Uterus (tissue), 4 donors: ENCODE measurements at places on chromosomes 16 and 17.
A peak's percentile ranks its signal among the peaks of the same experiment; 100 is the strongest.

DNA sequence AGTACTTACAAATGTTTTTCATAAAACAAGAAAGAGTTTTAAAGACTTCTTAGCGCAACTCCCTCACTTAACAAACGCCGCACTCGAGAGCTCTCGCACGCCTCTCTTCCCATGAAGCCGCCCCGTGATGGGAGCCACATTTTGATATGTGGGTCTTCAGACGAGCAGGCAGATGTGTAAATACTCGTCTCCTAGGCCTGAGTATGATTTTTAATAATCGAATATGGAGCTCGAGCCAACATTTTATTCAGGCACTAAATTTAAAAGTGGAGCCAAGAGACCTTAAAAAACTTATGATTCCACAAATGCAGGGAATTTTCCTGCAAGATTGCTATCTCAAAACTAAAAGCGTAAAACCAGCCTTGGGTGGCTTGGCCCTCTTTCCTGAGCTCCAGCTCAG lies 55.4 kb downstream of the IRX6 start:
- no peak for DNase-seq

- no peak for DNase-seq
Observed at GRCh38 chr17:574061-574460, 140.6 kb downstream of the VPS53 start.

DNA sequence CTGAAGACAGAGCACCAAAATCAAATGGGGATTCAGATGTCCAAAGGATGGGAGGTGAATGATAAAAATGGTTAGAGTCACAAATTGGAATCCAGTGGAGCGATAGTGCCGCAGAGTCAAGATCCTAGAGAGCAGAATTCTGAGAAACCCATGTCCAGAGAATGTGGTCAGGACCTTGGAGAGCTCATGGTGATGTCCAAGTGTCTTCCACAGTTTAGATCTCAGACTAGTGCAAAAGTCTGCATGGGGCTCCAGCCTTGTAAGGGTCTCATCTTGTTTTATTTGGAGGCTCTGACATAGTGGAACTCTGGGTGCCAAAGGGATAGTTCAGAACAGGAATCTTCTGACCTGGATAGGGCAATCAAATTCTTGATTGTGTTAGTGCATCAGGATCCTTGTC lies 245.9 kb upstream of the HSBP1 start:
- no peak for DNase-seq

DNA sequence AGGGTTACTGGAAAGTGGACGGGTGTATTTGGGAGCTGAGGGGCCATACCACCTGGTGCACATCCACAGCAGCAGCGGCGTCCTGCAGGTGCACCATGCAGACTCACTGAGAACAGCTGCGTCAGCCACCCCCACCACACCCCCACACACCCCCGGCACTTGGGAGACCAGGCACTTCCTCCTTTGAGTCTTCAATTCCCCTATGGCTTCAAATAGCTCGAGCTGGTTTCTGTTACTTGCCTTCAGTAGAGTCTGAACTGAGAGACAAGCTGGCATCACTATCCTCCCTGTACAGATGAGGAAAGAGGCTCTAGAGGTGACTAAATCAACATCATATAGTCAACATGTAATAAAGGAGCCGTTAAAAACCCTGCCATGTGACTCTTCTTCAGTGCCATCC lies 15.4 kb downstream of the CUEDC1 start:
- no peak for DNase-seq

DNA sequence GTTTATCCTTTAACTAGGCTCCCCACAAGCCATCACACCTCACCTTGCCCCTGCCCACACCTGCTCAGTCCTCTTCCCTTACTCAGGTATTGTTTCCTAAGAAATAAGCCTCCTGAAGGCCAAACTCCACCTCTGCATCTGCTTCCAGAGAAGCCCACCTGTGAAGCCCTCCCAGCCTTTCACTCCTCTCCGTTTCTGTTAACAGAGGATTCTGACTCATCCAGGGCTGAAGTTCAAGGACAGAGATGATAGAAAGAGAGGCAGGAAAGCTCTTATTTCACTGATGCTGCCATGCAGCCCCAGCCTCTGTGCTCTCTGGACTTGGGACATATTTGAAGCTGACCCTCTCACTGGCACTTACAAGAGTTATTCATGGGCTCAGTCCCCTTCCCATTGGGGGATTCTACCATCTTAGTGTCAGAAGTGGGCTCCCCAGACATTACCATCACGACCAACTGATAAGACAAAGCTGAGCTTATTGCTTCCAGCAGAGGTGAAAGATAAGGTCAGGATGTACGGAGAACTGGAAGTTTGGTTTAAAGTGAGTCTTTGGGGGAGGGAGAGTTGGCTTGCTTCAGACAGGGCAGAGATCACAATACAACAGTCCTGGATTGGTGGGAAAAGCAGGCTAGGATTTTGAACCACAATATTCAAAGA lies 35.3 kb upstream of the XYLT2 start:
- no peak for DNase-seq

GRCh38 chr16:27220527-27220926 lies 17.2 kb downstream of the KDM8 start:
- DNase-seq = no peak

DNA sequence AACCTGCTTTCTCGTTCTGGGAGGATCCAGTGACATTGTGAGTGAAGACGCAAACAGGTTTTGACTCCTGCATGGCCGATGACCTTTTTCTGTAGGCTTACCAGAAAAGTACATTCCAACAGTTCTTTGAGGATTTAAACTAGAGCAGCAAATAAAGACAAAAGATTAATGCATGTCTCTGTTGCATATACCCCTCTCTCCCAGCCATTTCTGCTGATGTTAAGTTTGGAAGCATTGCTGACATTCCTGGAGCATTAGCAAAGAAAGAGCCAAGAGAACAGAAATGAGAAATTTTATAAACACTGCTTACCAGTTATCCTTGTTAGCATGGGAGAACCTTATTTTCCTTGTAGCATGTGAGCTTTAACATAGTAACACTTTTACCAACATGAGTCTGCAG lies 49.3 kb downstream of the SIAH1 start:
- no peak for DNase-seq

- DNase-seq = no peak
Observed at GRCh38 chr17:27862004-27862403, 31.2 kb downstream of the LYRM9 start.

DNA sequence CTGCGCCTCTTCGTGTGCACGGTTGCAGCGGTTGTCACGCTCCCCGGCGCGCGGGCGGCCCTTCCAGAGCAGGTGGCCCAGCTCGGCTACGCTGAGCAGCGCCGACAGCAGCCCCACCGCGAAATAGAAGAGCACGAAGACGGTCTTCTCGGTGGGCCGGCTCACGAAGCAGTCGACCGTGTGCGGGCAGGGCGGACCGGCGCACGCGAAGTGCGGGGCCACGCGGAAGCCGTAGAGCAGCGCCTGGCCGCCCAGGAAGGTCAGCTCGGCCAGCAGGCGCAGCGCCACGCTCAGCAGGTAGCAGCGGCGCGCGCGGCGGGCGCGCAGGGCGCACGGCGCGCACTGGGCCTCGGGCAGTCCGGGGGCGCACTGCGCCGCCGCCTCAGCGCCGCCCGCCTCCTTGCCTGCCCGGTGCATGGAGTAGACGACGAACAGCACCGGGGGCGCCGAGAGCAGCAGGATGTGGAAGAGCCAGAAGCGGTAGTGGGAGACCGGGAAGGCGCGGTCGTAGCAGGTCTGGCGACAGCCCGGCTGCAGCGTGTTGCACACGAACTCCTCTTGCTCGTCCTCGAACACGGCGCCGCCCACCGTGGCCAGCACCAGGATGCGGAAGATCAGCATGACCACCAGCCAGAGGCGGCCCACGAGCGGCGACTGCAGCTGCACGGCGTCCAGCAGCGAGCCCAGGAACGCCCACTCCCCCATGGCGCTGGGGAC lies 1.3 kb downstream of the GJD3 start:
- no peak for DNase-seq

- no peak for DNase-seq
Observed at GRCh38 chr16:72889616-72890582, 158.0 kb downstream of the ZFHX3 start.

- DNase-seq = no peak
Observed at GRCh38 chr16:78566397-78567073, 467.1 kb downstream of the WWOX start.

- no peak for DNase-seq
Observed at GRCh38 chr17:56985371-56986162, 7.6 kb downstream of the SCPEP1 start.

DNA sequence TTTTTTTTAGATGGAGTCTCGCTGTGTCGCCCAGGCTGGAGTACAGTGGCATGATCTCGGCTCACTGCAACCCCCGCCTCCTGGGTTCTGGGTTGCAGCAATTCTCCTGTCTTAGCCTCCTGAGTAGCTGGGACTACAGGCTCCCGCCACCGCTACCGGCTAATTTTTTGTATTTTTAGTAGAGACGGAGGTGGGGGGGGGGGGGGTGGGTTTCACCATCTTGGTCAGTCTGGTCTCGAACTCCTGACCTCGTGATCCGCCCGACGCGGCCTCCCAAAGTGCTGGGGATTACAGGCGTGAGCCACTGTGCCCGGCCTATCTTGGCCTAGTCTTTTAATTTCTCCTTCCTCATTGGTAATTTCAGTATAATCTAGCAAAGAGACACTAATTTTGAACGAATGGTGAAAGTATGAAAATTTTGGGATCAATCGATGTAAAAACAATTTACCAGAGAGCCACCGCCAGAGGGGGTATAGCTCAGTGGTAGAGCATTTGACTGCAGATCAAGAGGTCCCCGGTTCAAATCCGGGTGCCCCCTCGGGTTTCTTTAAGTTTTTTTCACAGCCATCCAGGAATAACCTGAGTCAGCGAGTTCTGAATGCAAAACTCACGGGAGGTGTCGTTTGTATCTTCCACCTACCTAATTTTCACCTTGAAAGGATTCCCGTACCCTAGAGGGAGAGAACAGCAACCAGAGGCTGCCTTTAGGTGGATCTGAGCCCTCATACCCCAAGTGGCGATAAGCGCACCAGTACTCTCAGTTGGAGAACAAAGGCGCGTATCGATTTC lies 2.5 kb upstream of the LASP1 start:
- DNase-seq = peak; percentile 75

GRCh38 chr16:28182183-28182582 lies 29.6 kb downstream of the XPO6 start:
- DNase-seq = no peak

DNA sequence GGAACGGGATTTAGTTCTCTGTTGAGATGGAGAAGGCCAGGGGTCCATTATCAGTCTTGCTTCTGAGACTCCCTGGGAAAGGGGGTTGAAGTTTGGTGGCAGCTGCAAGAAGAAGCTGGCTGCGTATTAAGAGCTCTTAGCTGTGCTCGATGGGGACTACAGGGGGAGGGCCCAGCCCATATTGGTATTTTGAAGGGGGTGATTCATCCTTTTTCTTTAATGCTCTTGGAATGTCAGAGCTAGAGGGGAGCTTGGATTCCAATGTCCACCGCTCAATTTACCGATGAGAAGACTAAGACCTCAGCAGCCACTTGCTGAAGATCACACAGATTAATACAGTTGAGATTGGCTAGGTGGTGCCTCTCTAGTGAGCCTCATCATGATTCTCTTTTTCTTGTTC lies 5.0 kb downstream of the NOG start:
- no peak for DNase-seq

DNA sequence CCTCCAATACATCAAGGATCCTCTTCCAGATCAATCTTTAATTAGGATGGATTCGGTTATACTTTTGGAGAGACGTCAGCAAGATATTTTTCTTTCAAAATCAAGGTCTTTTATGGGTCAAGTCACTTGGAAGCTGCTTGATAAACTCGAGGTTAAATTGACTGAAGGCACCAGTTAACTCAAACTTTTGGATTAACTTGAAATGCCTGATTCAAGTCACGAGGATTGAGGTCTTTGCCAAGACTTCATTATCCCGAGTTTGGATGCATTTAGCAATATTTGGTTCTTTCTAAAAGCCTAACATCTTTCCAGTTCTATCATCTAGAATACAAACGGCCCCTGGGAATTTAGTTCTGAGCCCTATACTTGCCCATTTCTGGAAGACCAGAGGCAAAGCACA lies 82.9 kb downstream of the MYH11 start:
- no peak for DNase-seq

DNA sequence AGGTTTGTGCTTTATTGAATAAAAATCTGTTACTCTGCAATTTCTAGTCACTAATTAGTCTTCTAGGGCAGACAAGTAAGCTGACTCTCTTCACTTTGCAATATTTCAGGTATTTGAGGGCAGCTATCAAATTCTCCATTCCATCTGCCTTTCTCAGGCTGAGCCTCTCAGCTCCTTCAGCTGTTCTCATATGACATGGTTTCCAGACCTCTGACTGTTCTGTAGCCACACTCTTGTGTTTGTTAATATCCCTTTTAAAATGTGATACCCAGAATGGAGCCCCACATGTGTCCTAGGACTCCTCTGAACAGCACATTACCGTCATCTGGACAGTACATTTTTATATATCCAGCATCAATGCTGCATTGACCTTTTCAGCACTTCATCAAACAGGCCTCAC lies 46.1 kb upstream of the MTMR4 start:
- no peak for DNase-seq

DNA sequence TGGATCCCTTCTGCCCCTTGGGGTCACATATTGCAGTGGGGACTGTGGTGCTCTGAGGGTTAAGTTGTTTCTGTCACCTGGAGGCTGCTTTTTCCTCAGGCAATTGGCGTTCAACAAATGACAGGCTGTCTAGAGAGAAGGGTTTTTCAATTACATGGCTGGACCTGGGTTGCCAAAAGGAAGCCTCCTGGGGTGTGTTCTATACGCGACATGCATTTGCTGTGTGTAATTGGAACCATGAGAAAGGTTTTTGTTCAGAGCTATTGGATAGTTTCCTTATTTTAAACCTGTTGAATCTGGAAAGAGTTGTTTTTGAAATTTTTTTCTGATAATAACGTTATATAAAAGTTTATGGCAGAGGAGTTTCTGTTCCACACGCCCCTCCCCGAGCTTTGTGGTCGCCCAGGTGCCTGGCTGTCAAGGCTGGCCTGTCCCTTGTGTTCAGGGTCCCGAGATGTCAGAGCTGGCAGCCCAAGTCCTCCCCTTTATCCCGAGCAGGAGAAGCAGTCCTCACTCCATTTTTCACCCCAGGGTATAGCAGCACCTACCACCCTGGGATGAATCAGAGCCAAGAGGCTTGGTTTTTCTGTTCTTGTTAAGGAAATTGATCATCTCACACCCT lies 26.1 kb upstream of the ZNF750 start:
- no peak for DNase-seq

DNA sequence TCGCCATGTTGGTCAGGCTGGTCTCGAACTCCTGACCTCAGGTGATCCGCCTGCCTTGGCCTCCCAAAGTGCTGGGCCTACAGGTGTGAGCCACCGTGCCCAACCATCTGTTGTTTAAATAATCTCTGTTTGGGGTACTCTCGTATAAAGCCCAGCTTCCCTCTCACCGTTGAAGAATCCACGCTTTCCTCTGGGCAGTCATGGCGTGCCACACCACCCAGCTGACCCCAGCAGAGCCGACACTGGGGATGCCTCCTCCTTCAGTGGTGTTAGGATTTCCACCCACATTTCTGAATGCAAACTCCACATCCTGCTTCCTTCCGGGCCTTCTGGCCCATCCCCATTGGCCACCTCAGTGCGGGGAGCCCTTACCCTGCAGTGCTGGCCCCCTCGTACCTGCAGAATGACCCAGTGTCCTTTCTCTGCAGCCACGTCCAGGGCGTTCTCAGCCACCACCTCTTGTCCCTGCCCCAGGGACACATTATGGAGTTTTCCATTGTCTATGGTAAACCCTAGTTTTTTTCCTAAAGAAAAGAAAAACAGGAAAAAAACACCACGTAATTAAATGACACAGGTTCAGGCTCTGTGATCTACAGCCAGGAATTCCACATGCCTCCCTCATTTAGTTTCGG lies 60.4 kb downstream of the PGS1 start:
- DNase-seq = no peak

- no peak for DNase-seq
Observed at GRCh38 chr17:34623856-34624766, 44.7 kb downstream of the TMEM132E start.

- DNase-seq = no peak
Observed at GRCh38 chr16:86910161-86910769, 331.9 kb downstream of the FOXL1 start.
